ENCODE measurements at places on chromosomes 7 and 10.
A peak's percentile ranks its signal among the peaks of the same experiment; 100 is the strongest.

GRCh38 chr10:117662126-117662525, 119.6 kb downstream of the EMX2 start:
- DNase-seq: no peak

DNA sequence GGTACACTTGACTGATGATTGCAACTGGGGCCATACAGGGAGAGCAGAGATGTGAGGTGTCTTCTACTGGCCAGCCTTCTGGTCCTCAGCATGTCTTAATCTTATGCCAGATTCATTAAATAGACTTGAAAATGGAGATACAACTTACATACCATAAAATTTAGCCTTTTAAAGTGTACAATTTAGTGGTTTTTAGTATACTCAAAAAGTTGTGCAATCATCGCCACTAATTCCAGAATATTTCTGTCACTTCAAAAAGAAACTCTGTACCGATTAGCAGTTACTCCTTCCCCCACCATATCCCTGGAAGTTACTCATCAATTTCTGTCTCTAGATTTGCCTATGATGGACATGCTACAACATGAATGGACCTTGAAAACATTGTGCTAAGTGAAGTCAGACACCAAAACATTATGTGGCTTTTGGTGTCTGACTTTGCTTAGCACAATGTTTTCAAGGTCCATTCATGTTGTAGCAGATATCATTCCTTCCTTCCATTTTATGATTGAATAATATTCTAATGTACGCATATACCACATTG, 53.0 kb downstream of the SH2D4B start:
- no peak for DNase-seq

GRCh38 chr10:49620286-49620810, 6.5 kb downstream of the CHAT start:
- no peak for DNase-seq

- DNase-seq: no peak
Observed at GRCh38 chr10:21724687-21725367, 190.8 kb downstream of the MLLT10 start.

DNA sequence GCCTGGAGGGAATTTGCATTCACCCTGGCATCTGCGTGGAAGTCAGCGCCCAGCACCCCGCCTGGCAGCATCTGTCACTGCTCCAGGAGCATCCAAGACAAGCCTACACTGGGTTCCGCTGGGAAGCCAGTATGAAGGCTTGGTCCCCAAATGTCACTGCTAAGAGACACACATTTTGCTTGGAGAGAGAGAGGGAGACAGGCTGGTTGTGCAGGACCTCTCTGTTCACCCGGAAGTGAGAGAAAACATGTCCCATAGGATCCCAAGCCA, 119.5 kb downstream of the SEC23IP start:
- DNase-seq: no peak

GRCh38 chr10:67934336-67934735, 49.9 kb downstream of the SIRT1 start:
- no peak for DNase-seq

GRCh38 chr7:94135180-94135579, 131.0 kb upstream of the BET1 start:
- DNase-seq: no peak

DNA sequence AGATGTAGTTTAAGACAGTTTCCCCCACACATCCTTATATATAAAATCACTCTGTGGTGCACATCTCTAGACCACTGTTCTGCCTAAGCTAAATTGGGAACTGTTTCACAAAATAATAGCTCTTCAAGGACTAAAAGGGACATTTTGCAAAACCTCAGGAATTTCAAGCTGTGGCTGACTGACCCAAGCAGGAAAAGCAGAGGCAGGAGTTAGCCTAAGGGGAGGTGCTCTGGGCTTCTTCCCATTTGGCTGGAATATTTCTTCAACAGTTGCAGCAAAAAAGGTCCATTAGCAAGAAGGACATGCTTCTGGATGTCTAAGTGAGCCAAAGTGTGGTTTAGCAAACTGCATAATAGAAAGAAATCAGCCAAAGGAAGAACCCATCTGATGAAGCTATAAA, 551.2 kb upstream of the ANKRD30A start:
- no peak for DNase-seq

DNA sequence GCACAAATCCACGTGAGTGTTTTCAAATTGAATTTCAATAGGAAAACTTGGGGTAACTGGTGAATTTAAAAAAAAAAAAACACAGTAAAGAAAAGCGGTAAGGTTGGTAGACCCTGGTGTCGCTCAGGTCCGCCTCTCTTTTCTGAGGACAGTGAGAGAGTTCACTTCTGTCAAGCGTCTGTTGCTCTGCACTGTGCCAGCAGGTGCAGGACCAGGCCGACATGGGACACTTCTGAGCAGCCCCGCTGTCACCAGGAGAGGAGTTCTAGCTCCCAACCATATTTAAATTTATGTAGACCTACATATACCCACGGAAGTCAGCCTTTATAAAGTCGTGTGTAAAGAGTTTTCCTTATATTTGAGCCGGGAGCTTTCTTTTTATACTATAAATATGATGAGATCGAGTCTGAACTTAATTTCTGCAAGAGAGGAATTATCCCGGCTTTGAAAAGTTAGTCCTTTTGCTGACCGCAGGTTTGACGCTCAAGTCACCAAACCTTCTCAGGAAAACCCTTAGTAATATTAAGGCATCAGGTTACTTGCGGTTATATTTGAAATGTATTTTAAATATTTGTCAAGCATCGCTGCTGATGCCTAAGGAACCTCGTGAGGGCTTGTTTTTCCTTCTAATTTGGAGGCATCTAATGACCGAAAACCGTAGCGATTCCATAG, 531 bp downstream of the IKZF1 start:
- DNase-seq: peak; percentile 77

DNA sequence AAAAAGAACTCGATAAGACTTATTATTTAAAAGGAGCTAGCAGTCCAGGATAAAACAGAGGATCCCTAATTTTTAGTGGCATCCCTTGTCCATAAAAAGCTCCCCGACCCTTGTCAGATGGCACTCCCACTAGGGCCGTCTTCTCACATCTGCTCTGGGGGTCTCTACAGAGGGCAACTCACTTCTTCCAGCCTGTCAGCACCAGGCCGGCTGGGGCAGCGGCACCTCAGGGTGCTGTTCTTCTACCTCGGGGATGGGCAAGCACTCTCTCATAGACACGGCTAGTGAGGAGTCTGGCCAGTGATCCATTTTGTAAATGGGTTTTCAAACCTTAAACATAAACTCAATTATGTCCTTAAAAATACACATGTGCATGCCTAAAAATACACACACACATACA, 134.7 kb downstream of the PRPF18 start:
- DNase-seq: no peak

GRCh38 chr10:104359811-104360210, 6.2 kb downstream of the CFAP58 start:
- no peak for DNase-seq

GRCh38 chr10:58143944-58144343, 123.8 kb downstream of the IPMK start:
- no peak for DNase-seq

DNA sequence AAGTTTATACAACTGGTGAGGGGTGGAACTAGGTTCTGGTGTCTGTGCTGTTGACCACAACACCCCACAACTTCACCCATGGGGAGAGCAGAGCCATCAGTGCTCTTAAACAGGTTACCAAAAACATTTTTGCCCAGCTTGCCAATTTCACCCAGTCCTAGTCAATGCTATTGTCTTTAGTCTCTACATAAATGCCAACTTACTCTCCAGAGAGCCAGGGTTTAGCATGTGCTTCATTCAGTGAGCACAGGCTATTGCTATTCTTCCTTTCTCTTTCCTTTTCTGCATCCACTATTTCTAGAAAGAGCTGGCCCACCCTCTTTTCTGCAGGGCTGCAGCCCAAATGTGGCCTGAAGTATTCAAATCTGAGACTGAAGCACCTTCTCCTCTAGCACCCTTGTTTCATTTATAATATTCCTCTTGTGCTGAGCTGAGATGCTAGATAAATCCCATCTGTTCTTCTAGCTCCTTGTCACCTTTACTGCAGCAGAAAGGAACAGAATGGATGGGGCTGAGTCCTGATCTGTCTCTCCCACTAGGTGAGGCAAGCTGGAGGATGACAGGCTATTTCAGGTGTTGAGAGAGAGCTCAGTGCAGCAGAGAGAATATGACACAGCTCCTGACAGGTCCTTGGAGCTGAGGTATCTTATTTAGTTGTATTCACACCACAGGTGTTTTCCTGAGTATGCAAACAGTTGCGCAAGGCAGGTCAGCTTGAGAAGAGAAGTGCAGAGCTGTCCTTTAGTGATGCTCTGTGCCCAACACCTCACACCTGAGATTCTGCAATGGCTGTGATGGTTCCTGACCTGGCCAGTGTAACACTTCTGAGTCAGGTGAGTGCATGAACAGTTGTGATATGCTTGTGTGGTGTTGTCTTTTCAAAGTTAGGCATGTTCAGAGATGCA, 819.2 kb downstream of the CCSER2 start:
- DNase-seq: no peak

DNA sequence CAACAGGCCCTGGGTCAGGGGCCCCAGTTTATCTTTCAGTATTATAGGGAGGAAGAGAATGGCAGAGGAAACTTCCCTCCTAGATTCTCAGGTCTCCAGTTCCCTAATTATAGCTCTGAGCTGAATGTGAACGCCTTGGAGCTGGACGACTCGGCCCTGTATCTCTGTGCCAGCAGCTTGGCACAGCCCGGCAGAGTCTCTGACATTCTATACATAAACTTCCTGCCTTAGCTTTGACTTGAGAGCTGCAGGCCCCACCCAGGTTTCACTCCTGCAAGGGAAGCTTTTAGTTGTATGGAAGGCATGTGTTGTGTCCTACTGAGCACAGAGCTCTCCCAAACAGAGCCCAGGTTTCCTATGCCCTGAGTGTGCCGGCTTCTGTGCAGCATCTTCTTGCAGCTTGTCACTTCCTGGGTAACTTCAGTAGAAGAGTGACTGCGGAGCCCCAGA, 205.6 kb upstream of the PRSS58 start:
- peak; percentile 56 for DNase-seq

DNA sequence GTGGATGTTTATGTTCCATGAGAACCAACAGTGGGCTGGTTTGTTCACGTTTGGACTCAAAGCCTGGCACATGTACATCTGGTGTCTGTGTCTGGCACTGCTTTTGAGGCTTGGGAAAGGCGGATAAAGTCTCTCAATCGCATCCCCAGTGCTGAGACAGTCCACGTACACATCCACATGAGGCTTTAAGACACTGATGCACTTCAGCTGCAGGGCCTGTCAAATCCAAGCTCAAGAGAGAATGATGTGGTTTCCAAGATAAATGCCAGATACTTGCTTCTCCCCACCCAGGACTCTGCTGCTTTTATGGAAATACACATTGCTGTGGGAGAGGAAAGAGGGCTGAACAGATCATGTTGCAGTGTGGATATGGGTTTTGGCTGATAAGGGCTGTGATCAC, 178.4 kb downstream of the ADARB2 start:
- DNase-seq: no peak

DNA sequence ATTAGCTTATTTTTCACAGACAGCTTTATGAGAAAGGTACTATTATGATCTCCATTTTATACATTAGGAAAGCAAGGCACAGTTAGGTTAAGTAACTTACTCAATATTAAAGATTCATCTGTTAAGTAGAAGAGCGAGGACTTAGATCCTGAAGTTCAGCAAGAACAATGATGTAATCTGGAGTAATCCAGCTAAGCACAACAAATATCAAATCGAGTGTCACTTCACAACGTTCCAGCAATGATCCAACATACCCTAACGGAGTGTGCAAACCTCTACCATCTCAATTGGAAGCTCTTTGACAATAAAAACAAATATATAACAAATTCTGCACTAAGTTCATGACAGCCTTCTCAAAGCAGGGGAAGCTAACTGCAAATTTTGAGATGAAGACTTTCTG, 121.3 kb downstream of the CALCR start:
- DNase-seq: no peak

GRCh38 chr10:79159141-79159651, 90.4 kb downstream of the ZMIZ1 start:
- no peak for DNase-seq

GRCh38 chr7:107867858-107868466, 23.0 kb upstream of the DLD start:
- no peak for DNase-seq

GRCh38 chr7:110187877-110188554, 902.9 kb upstream of the LRRN3 start:
- no peak for DNase-seq

DNA sequence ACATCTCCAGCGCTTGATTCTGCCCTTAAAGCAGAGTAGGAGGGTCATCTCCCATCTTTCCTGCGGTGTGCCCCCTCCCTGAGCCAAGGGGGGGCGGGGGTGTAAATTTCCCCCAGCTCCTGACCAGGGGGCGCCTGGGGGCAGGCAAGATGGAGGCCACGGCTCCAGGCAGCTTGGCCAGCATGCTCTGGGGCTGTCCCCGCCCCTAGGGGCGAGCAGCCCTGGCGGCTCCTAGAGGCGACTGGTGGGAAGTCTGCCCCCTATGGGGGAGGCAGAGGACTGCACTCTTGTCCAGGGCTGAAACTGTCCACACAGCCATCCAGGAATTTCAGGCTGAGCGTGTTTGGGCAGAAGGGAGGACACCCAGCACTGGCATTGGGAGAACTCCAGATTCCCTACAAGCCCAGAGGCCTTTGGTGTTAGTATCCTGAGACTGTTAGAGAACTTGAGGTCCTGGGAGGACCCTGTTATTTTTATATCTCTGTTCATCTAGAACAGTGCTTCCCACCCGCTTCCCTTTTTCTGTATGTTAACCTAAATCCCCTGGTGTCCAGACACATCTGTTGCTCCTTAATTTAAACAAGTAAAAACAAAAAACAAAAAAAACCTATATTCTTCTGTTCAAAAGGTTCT, 4.6 kb downstream of the STRA8 start:
- DNase-seq: no peak

DNA sequence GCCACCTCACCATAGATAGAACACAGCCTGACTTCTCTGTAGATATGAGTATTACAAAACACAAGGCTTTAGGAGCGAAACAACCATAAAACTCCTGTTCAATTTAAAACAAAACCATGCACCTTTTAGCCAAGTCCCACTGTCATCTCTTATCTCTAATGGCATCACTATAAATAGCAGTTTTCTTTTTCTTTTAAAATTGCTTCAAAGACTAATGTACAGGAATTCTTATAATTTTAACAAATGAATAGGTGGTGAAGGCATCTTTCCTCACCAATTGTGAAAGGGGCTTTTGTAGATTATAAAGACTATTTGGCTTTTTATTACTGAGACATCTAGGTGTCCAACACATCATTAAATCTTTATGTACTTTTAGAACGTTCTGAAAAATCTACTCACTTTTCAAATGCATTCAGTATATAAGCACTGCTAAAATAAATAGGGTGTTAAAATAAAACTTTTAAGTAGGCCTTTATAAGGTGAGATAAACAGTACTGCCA, 205.7 kb upstream of the GRM3 start:
- no peak for DNase-seq

DNA sequence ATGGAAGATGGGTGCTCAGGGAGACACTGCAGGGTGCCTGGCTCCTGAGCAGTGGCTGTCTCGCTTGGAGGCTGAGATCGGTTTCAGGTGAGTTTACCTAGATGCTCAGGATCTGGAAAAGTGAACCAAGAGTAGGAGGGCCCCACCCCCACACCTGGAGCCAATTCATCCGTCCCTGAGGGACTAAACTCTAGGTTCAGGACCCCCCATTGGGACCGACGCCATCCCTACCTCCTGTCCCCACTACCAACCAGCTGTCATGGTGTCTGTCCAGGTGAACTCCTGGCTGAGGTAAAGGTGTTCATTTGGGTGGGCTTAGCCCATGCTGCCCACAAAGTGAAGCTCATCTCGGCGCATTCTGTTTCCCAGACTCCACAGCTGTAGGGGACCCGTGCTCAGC, 174.6 kb upstream of the PLPP4 start:
- no peak for DNase-seq

Measured in activated T-cell treated with anti-CD3 and anti-CD28 coated beads, Interleukin-2, amount 50 U/mL, for 24 hours (primary cell).